Right atrium auricular region (tissue), 2 donors: ENCODE measurements at places on chromosomes 6 and 20. TPM values are rescaled to one million over a fixed set of nuclear protein-coding genes. Genes with fewer than 3 reads are reported as not detected.

DNA sequence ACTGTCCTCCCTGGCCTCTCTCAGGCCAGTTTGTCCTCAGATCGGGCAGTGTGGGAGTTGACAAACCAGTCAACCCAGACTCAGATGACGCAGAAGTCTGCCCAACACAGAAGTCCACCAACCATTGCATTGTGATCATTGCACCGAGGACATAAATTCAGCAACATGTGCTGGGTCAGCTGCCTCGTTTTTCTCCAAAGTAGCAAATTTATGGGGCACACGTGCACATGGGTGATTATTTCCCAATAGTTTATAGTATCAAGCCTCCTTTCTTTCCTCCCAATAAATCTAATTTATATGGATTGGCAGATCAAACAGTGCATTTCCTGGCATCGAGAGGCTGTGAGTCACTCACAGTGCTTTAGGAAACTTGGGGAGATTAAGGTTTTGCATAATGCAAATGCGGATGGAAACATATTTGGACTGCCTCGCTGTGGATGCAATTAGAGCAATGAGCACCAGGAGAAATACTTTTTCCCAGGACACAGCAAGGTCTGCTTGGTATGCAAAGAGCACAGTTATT lies 413.7 kb upstream of the SULF2 start:
- H3K27ac ChIP-seq, result no peak overlapping the region
- H3K4me1 ChIP-seq, result no peaks in the 10 kb centered on the region
- no peaks in the 10 kb centered on the region for H3K36me3 ChIP-seq
- no peak for DNase-seq
- H3K27me3 ChIP-seq, result no peaks in the 10 kb centered on the region

- H3K27me3 ChIP-seq, result no peaks in the 10 kb centered on the region
- H3K4me3 ChIP-seq, result no peak overlapping the region
- no peaks in the 10 kb centered on the region for H3K4me1 ChIP-seq
- no peak overlapping the region for H3K27ac ChIP-seq
- no peaks in the 10 kb centered on the region for H3K36me3 ChIP-seq
Observed at GRCh38 chr6:168090706-168091105, 11.7 kb upstream of the FRMD1 start.

- no peak overlapping the region for H3K27ac ChIP-seq
- peaks cover 6% of the 10 kb centered on the region for H3K36me3 ChIP-seq
- H3K4me3 ChIP-seq, result no peak overlapping the region
- DNase-seq, result no peak
Observed at GRCh38 chr20:57383447-57384347, 7.5 kb upstream of the RBM38 start.

Gene PBOV1
- total RNA-seq, result not detected

DNA sequence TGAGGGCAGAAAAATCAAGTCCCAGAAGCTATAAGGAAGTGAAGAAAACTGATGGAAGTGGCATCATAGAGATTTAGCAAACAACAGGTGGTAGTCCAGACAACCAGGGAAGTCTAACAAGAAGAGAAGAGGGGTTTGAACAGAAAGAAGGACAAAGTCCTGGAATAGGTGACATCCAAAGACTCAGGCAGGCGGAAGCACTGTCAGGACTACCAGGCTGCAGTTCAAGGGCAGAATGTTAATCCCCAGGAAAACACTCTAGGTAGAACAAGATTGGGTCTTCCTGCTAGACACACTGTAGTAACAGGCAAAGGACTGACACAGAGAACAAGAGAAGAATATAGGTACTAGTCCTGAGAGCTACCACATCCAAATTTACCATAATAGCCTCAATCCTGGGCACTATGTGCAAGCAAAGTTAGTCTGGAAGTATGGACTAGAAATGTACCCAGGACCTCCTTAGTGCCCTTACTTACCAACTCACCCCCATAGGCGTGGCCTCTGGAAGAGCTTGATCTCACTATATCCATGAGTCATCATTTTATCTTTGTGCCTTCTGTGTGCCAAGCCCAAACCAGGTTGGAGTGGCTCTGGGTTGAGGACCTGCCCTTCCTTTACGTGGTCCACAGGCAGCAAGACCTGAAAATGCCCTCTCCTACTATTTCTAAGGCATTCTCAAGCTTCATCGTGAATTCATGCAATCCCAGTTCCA lies 2.2 kb upstream of the EPB41L2 start:
- no peak overlapping the region for H3K4me3 ChIP-seq
- H3K36me3 ChIP-seq, result no peaks in the 10 kb centered on the region
- no peak overlapping the region for H3K27ac ChIP-seq
- H3K4me1 ChIP-seq, result no peaks in the 10 kb centered on the region
- no peaks in the 10 kb centered on the region for H3K27me3 ChIP-seq

Gene EDN1
- 9.0 TPM for total RNA-seq

DNA sequence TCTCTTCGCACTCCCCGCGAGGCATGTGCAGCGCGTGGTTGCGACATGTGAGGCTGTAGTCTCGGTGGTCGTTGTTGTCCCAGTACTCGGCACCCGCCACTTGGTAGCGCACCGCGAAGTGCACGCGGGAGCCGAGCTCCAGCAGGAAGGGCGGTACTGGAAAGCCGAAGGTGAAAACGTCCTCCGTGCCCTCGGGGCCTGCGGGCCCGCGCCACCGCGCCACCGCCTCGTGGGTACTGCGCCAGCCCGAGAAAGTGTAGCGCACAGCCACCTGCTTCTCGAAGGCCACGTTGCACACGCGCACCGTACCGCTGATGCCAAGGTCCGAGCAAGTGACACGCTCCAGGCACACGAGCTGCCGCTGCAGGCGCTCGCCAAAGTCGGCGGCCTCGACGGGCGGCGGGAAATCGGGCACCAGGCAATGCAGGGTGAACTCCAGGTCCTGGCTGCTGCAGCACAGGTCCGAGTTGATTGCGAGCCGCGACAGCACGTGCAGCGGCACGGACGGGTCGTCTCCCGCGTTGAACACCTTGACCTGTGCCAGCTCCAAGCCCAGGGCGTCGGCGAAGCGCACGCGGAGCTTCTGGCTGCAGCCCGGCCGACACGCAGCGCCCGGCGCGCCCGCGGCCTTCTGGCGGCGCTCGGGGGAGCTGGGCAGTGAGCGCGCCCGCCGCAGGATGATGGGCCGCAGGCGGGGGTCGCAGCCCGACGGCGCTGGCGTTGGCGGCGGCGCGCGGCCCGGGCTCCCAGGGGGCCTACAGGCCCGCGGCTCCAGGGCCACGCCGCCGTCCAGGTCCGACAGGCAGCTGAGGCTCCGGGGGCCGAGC lies 840 bp downstream of the PPP1R3D start:
- peaks cover 19% of the 10 kb centered on the region for H3K36me3 ChIP-seq
- H3K27me3 ChIP-seq, result no peaks in the 10 kb centered on the region
- H3K4me3 ChIP-seq, result peak overlapping the region; percentile 74
- no peak for DNase-seq

DNA sequence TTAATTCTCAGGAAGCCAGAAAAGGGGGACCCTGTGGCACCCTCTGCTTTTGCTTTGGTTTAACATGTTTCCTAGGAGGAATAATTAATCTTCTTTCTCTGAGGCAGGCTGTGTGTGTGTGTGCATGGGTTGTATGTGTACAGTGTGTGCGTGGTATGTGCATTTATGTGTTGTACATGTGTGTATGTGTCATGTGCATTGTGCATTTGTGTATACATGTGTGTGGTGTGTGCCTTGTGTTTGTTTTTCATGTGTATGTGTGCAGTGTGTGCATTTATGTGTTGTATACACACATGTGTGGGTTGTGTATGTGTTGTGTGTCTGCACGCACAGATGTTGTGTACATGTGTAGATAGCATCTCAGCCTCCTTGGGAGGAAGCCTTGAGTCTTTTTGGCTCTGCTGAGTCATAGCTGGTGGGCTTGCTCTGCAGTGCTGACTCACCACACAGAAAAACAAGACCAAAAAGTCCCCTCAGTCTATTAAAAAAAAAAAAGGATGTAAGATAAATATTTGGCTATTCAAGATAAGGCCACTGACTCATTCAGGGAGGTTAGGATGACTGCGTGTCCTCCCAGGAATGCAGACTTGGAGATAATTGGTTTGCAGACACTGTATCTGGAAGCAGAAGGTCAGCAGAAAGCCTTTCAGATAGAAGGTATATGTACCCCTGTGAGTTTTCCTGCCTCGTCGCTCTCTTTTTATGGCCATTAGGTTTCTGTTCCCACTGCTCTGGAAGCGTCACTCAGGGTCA lies 58.6 kb downstream of the SYNJ2 start:
- H3K27me3 ChIP-seq, result no peaks in the 10 kb centered on the region
- peak overlapping the region; percentile 94 for H3K27ac ChIP-seq
- peaks cover 63% of the 10 kb centered on the region for H3K4me1 ChIP-seq

Gene BMP6
- 10.4 TPM for total RNA-seq

DNA sequence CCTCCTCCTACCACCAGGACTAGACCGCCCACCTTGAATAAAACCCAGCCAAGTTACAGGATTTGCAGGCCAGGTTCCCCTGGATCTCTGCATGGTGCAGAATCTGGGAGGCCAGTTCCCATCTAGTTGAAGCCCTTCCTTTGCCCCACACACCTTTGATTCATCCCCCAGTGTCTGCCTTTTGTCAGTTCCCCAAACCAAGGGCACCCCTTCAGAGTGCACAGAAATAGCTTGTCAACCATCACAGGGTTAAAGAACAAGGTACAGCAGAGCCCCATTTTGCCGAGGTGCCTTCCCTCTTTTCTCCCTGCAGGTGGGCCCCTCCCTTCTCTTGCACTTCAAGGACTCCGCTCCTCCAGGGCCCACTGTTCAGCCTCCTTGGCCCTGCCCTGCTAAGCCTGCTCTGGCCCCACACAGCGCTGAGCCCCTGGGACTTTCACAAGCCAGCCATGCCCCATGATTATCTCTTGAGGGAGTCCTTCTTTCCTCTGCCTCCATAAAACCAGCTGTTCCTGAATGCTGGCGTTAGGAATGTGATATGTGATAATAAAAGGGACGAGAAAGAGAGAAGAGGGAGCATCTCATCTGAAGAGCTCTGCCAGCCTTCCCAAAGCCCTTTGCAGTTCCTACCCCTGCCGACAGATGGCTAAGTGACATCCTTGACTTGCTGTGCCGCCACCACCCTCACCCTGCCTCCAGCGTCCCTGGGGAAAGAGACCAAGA lies 280.3 kb downstream of the CDC5L start:
- H3K36me3 ChIP-seq, result no peaks in the 10 kb centered on the region
- no peak for DNase-seq
- no peaks in the 10 kb centered on the region for H3K4me1 ChIP-seq
- no peak overlapping the region for H3K27ac ChIP-seq
- no peaks in the 10 kb centered on the region for H3K27me3 ChIP-seq

Gene GABRR1
- total RNA-seq, result not detected

GRCh38 chr6:2891768-2892170 lies 11.3 kb downstream of the SERPINB9 start:
- no peaks in the 10 kb centered on the region for H3K4me1 ChIP-seq
- no peaks in the 10 kb centered on the region for H3K27me3 ChIP-seq
- DNase-seq, result no peak

- H3K27ac ChIP-seq, result no peak overlapping the region
- no peaks in the 10 kb centered on the region for H3K27me3 ChIP-seq
- no peaks in the 10 kb centered on the region for H3K4me1 ChIP-seq
Observed at GRCh38 chr6:104623052-104623690, 236.5 kb downstream of the HACE1 start.

DNA sequence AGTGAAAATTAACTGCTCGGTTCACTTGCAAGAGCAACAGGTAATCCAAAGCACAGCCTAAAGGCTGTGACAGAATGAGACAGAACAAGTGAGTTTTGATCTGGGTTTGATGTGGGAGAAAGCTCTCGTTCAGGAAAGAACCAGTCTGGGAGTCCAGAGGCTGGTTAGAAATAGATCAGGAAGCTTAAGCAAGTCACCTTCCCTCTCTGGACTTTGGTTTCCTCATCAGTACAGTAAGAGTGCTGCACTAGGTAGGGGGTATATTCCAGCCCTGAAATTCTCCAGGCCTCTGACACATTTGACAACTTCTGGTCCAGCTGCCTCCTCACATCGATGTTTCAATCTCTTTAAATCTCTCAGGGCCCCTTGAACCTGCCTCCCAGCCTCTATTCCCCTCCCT lies 33.7 kb upstream of the MDGA1 start:
- no peak overlapping the region for H3K27ac ChIP-seq
- no peaks in the 10 kb centered on the region for H3K4me1 ChIP-seq
- H3K4me3 ChIP-seq, result no peak overlapping the region
- H3K36me3 ChIP-seq, result no peaks in the 10 kb centered on the region
- no peaks in the 10 kb centered on the region for H3K27me3 ChIP-seq

Gene LAMA4
- 47.1 TPM for total RNA-seq

Gene PDE10A
- 4.3 TPM for total RNA-seq

GRCh38 chr6:111957623-111958315 lies 84.5 kb upstream of the FYN start:
- no peak overlapping the region for H3K27ac ChIP-seq
- H3K4me1 ChIP-seq, result no peaks in the 10 kb centered on the region
- DNase-seq, result no peak
- no peaks in the 10 kb centered on the region for H3K27me3 ChIP-seq

Gene HMGCLL1
- 2.6 TPM for total RNA-seq

Gene MDFI
- total RNA-seq, result 1.5 TPM

GRCh38 chr20:46416421-46416820 lies 10.0 kb upstream of the ELMO2 start:
- H3K27me3 ChIP-seq, result no peaks in the 10 kb centered on the region
- H3K4me3 ChIP-seq, result no peak overlapping the region
- H3K36me3 ChIP-seq, result no peaks in the 10 kb centered on the region
- no peak overlapping the region for H3K27ac ChIP-seq

DNA sequence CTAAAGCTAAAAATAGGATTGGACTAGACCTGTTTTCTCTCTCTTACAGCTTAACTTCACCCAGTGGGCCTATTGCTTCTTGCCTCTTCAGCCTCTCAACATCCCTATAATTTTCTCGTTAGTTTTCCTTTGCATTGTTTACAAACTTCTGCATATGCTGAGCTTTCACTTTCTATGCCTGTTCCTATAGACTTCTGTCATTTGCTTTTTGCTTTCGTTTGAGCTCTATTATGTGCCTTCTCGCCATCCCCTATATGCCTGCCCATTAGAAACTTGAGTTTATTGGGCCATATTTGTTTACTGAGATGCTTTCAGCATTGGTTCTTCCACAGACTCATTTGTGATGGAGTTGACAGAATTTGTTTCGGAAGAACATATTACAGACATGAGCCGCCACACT lies 40.9 kb downstream of the NCOA7 start:
- H3K27me3 ChIP-seq, result no peaks in the 10 kb centered on the region
- H3K27ac ChIP-seq, result no peak overlapping the region
- no peaks in the 10 kb centered on the region for H3K36me3 ChIP-seq
- no peak overlapping the region for H3K4me3 ChIP-seq
- H3K4me1 ChIP-seq, result no peaks in the 10 kb centered on the region
- DNase-seq, result no peak

Gene OR2H1
- not detected for total RNA-seq

Gene SNAI1
- total RNA-seq, result 4.4 TPM

GRCh38 chr6:39224523-39225182 lies 4.6 kb downstream of the KCNK5 start:
- no peaks in the 10 kb centered on the region for H3K36me3 ChIP-seq
- H3K27me3 ChIP-seq, result peaks cover 8% of the 10 kb centered on the region
- H3K4me3 ChIP-seq, result no peak overlapping the region
- peaks cover 15% of the 10 kb centered on the region for H3K4me1 ChIP-seq
